ENCODE measurements at places on chromosomes 13 and 19. TPM values are rescaled to one million over a fixed set of nuclear protein-coding genes. Genes with fewer than 3 reads are reported as not detected.

- H3K4me1 ChIP-seq, result peaks cover 22% of the 10 kb centered on the region
- no peak overlapping the region for H3K27ac ChIP-seq
- H3K27me3 ChIP-seq, result no peaks in the 10 kb centered on the region
- peak overlapping the region; percentile 74 for H3K4me3 ChIP-seq
- H3K36me3 ChIP-seq, result peaks cover 3% of the 10 kb centered on the region
Measured at GRCh38 chr13:36820222-36820621, 1.2 kb downstream of the RFXAP start.

- H3K27ac ChIP-seq, result no peak overlapping the region
- no peaks in the 10 kb centered on the region for H3K36me3 ChIP-seq
Measured at GRCh38 chr13:99208845-99209527, 8.3 kb downstream of the UBAC2 start.

- H3K4me1 ChIP-seq, result peaks cover 9% of the 10 kb centered on the region
- DNase-seq, result no peak
- H3K4me3 ChIP-seq, result peak overlapping the region; percentile 52
- H3K27ac ChIP-seq, result peak overlapping the region; percentile 67
Measured at GRCh38 chr13:92805766-92806165, 420.8 kb upstream of the GPC6 start.

- H3K27ac ChIP-seq, result no peak overlapping the region
- H3K27me3 ChIP-seq, result peaks cover 8% of the 10 kb centered on the region
- H3K36me3 ChIP-seq, result no peaks in the 10 kb centered on the region
- no peaks in the 10 kb centered on the region for H3K4me1 ChIP-seq
- H3K4me3 ChIP-seq, result no peak overlapping the region
Measured at GRCh38 chr19:17889609-17890214, 18.0 kb downstream of the SLC5A5 start.

GRCh38 chr19:3125900-3126524 is 9.8 kb upstream of the GNA15 start:
- H3K4me1 ChIP-seq, result peaks cover 4% of the 10 kb centered on the region
- H3K36me3 ChIP-seq, result peaks cover 12% of the 10 kb centered on the region
- H3K27ac ChIP-seq, result no peak overlapping the region
- H3K4me3 ChIP-seq, result no peak overlapping the region
- H3K27me3 ChIP-seq, result no peaks in the 10 kb centered on the region

DNA sequence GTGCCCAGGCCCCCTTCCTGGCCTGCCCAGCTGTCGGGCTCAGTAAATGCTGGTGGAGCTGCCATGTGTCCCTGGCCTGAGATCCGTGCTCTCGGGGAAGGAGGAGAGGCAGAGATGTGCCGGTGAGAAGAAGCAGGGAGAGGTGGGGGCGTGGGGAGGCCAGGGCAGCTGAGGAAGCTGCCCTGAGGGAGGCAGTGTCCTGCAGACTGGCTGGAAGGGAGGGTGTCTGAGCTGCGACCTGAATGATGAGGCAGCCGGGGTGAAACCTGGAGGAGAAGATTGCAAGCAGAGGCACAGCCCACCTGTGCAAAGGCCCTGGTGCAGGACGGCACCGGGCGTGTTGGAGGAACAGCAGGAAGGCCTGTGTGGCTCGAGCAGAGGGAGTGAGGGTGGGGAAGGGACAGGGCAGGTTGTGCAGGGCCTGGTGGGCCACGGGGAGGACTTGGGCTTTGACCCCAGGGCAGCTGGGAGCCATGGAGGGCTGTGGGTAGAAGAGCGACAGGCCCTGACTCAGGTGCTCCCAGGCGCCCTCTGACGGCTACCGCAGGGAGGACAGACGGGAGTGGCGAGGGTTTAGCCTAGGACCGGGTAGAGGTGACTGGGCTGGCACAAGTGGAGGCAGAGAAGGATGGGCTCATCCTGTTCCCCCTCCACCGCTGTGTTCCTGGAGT is 14.0 kb upstream of the CELF5 start:
- no peak overlapping the region for H3K27ac ChIP-seq
- peaks cover 33% of the 10 kb centered on the region for H3K36me3 ChIP-seq
- H3K4me1 ChIP-seq, result no peaks in the 10 kb centered on the region
- DNase-seq, result peak; percentile 82
- H3K27me3 ChIP-seq, result no peaks in the 10 kb centered on the region

- no peak overlapping the region for H3K27ac ChIP-seq
- no peaks in the 10 kb centered on the region for H3K27me3 ChIP-seq
- no peak overlapping the region for H3K4me3 ChIP-seq
- H3K36me3 ChIP-seq, result no peaks in the 10 kb centered on the region
- no peaks in the 10 kb centered on the region for H3K4me1 ChIP-seq
- DNase-seq, result no peak
Measured at GRCh38 chr13:111623743-111624505, 303.5 kb downstream of the TEX29 start.

GRCh38 chr13:95754069-95754468 is 77.1 kb downstream of the DNAJC3 start:
- H3K36me3 ChIP-seq, result no peaks in the 10 kb centered on the region
- H3K27ac ChIP-seq, result no peak overlapping the region
- DNase-seq, result no peak
- no peaks in the 10 kb centered on the region for H3K4me1 ChIP-seq
- H3K27me3 ChIP-seq, result no peaks in the 10 kb centered on the region
- H3K4me3 ChIP-seq, result no peak overlapping the region

DNA sequence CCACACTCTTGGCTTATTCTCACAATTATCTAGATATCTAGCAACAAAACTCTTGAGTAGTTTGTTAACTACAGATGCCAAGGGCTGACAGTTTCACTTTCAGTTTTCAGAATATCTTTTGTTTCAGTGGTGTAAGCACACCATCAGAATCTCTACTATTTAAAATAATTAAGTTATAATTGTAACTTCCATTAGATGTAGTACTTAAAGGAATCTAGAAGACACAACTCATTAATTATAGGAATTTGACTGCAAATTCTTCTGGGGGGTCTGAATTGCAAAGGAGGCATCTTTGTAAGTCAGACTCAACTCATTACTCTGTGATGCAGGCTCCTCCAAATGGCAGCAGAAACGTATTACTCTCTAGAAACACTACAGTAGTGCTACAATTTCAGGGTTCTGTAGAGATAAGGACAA is 44.9 kb upstream of the USPL1 start:
- H3K27ac ChIP-seq, result peak overlapping the region; percentile 55
- H3K36me3 ChIP-seq, result no peaks in the 10 kb centered on the region
- H3K4me1 ChIP-seq, result peaks cover 10% of the 10 kb centered on the region
- no peaks in the 10 kb centered on the region for H3K27me3 ChIP-seq
- DNase-seq, result no peak

GRCh38 chr19:14369399-14370168 is 11.7 kb upstream of the ADGRE5 start:
- peak overlapping the region; percentile 27 for H3K4me3 ChIP-seq
- peaks cover 55% of the 10 kb centered on the region for H3K4me1 ChIP-seq
- no peaks in the 10 kb centered on the region for H3K27me3 ChIP-seq
- peak overlapping the region; percentile 87 for H3K27ac ChIP-seq

DNA sequence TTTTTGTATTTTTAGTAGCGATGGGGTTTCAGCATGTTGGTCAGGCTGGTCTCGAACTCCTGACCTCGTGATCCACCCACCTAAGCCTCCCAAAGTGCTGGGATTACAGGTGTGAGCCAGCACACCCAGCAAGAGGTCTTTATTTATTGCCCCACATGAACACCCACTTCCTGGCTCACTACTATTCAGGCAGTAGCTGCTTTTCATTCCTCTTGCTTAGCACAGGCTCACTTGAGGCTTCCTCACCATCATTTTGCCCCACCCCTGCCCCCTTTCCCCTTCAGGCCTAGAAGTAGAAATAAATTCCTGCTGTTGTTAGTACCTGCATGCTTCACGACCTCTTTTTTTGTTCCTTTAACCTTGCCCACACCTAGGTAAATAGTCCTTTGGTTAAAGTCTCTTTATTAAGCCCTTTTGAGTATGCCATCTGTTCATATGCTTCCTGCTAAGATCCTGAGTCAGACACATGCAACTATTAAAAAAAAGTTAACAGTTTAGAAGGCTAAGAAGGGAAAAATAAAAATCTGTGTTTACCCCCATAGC is 33.5 kb upstream of the ITM2B start:
- DNase-seq, result no peak
- H3K4me3 ChIP-seq, result no peak overlapping the region
- no peaks in the 10 kb centered on the region for H3K36me3 ChIP-seq
- H3K27ac ChIP-seq, result no peak overlapping the region
- no peaks in the 10 kb centered on the region for H3K27me3 ChIP-seq

DNA sequence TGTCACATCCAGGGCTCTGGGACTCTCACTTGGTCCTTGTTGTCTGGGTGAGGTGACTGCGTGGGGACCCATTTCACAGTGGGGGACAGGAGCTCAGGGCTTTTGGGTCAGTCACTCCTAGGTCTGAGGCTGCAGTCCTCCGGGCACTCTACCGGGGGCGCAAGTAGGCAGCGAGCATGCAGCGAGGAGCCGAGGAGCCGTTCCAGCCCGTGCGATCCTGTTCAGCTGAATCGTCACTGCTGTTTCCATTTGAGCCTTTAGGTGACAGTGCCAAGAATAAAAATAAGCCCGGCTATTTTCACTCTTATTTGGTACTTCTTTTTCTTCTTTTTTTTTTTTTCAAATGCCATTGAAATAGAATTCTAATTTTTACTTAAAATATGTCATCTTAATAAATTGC is 126.5 kb downstream of the ZNF536 start:
- no peaks in the 10 kb centered on the region for H3K27me3 ChIP-seq
- H3K27ac ChIP-seq, result no peak overlapping the region
- no peak overlapping the region for H3K4me3 ChIP-seq
- H3K4me1 ChIP-seq, result no peaks in the 10 kb centered on the region

GRCh38 chr19:2867025-2867991 is at the start of gene ZNF556:
ZNF556 (plus strand) TSS chr19:2867335; CDS start chr19:2867422, 87 bp downstream.
- no peak for DNase-seq
- no peaks in the 10 kb centered on the region for H3K27me3 ChIP-seq
- H3K27ac ChIP-seq, result no peak within 1 kb of the TSS
- H3K4me3 ChIP-seq, result no peak within 1 kb of the TSS
- no peaks in the 10 kb centered on the region for H3K4me1 ChIP-seq

DNA sequence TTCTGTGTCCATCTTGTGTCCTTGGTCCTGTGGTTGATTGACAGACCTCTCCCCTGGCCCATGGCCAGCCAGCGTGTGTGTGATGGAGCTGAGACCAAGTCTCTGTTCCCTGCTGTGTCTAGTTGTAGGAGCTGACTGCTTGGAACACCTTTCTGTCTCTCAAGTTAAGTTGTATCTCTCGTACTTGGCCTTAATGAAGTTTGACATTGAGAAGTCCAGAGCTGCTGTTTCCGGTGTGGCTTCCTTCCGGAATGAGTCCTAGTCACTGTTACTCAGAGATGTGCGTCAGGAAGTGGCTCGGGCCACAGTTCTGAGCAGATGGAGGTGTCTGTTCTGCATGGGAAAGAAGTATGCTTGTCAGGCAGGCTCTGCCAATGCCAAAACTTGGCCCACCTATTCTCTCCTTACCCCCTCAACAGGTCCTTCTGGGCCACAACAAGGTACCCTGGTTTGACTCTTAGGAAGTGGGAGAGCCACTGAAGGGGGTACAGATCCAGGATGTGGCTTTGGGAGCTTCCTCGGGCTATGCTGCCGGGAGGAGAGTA is 54.3 kb downstream of the GATAD2A start:
- H3K27ac ChIP-seq, result peak overlapping the region; percentile 82
- DNase-seq, result no peak
- peak overlapping the region; percentile 6 for H3K4me3 ChIP-seq

DNA sequence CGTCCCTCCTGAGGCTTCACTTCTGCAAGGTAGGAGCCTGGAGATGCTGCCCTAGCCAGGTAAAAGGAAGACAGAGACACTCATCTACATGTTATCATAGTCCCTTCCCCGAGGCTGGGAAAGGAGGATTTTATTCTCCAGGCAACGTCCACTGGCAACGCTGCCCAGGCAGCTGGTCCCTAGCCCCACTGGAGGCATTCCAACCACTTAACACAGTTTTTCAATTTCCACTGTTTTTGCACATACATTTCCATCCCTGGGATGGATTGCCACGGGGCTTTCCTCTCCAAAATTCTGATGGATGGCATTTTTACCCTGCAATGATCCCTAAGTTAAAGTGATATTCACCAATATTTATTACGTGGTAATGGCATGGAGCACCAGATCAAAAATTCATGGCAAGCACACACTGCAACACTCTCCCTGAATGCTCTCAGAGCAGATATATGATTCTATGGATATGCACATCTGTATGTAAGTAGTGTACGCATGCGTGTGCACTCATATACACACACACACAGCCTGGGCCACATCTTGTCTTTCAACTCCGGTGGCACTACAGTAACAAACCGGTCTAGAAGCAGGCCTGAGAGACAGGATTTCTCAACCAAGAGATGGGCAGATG is 322.3 kb upstream of the TSHZ3 start:
- H3K36me3 ChIP-seq, result no peaks in the 10 kb centered on the region
- no peaks in the 10 kb centered on the region for H3K27me3 ChIP-seq
- DNase-seq, result no peak
- no peak overlapping the region for H3K4me3 ChIP-seq
- no peaks in the 10 kb centered on the region for H3K4me1 ChIP-seq

DNA sequence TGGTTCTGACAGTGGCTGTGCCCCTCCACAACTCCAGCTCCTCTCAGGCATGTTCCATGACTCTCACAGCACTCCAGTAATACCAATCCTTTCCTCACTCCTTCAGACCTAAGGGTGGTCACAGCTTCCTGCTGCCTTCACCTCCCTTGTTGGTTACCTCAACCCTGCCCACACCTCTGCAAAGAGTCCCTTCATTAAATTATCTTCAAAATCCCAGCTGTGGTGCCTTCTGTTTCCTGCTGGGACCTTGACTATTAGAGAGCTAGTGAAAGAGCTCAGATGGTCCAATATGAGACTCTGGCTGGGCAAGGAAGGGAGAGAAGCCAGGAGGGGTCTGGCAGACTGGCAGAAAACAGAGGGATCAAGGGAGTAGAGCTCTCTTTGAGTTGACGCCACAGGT is 26.1 kb downstream of the DEDD2 start:
- H3K4me1 ChIP-seq, result no peaks in the 10 kb centered on the region
- DNase-seq, result no peak
- no peaks in the 10 kb centered on the region for H3K27me3 ChIP-seq
- no peak overlapping the region for H3K4me3 ChIP-seq
- no peak overlapping the region for H3K27ac ChIP-seq

DNA sequence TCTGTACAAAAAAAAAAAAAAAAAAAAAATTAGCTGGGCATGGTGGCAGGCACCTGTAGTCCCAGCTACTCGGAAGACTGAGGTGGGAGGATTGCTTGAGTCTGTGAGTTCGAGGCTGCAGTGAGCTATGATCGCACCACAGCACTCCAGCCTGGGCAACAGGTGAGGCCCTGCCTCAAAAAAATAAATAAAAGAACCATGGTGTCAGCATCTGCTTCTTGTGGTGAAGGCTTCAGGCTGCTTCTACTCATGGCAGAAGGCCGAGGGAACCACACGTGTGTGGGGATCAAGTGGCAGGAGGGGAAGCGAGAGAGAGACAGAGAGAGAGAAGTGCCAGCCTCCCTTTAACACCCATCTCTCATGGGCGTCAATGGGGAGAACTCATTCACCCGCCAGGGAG is 13.5 kb downstream of the BCL3 start:
- H3K36me3 ChIP-seq, result peaks cover 36% of the 10 kb centered on the region
- no peak overlapping the region for H3K4me3 ChIP-seq
- no peak for DNase-seq

GRCh38 chr19:43809762-43810696 is 7.8 kb upstream of the LYPD5 start:
- DNase-seq, result no peak
- H3K27me3 ChIP-seq, result no peaks in the 10 kb centered on the region
- no peaks in the 10 kb centered on the region for H3K4me1 ChIP-seq
- no peak overlapping the region for H3K4me3 ChIP-seq
- H3K27ac ChIP-seq, result no peak overlapping the region

Gene SIGLEC9
- total RNA-seq, result 14.5 TPM

Gene SIRT6
- 20.3 TPM for total RNA-seq

Gene ANKRD24
- 2.3 TPM for total RNA-seq

Gene PALM
- total RNA-seq, result 56.9 TPM

Gene MTMR6
- 20.1 TPM for total RNA-seq

Gene FPR1
- total RNA-seq, result 53.3 TPM

Gene ZNF530
- 2.9 TPM for total RNA-seq

Gene FXYD5
- total RNA-seq, result 124 TPM

Gene ZNF723
- not detected for total RNA-seq

Gene WDR62
- 0.93 TPM for total RNA-seq

Gene PCP2
- total RNA-seq, result 3.5 TPM

Gene KLF5
- total RNA-seq, result 53.7 TPM
